ENCODE measurements at places on chromosomes 5 and 9.

GRCh38 chr5:16866273-16866672 lies 69.8 kb downstream of the MYO10 start:
- DNase-seq: no peak

DNA sequence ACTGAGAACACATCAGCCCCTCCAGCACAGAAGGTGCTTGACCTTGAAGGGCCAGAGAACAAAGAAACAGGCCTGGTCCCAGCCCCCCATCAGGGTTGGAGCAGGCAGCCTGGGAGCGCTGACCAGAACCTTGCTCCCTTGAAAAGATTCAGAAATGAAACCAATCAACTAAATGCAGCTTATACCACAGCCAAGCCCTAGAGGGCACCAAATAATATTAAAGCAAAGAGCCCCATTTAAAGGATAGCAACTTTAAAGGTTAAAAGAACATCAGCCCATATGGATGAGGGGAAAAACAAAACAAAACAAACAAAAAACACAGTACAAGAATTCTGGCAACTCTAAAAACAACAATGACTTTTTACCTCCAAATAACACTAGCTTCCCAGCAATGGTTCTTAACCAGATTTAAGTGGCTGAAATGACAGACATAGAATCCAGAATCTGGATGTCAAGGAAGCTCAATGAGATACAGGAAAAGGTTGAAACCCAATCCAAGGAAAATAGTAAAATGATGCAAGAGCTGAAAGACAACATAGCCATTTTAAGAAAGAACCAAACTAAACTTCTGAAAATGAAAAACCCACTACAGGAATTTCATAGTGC lies 471.9 kb downstream of the MTRR start:
- no peak for DNase-seq

- DNase-seq: no peak
These were observed 199.0 kb upstream of the ADAMTS16 start for GRCh38 chr5:4941161-4941560.

- DNase-seq: peak; percentile 75
These were observed 30.0 kb downstream of the DNAJC21 start for GRCh38 chr5:34959323-34959722.

Data from GM12864 (cell line).